Smooth muscle cell of bladder (primary cell): ENCODE measurements at places on chromosomes 6 and 20. TPM values are rescaled to one million over a fixed set of nuclear protein-coding genes. Genes with fewer than 3 reads are reported as not detected.

Gene KCNS1
- 0.14 and 0.65 TPM in 2 replicates for total RNA-seq

Gene EPPIN
- total RNA-seq = not detected in 2 replicates

Gene EYS
- total RNA-seq = 0.14 and 0.28 TPM in 2 replicates

Gene BCLAF1
- total RNA-seq = 85.0 and 90.2 TPM in 2 replicates

Gene FBXO30
- 17.5 and 20.8 TPM in 2 replicates for total RNA-seq

Gene RBM38
- total RNA-seq = 2.8 and 6.0 TPM in 2 replicates

Gene UNC5CL
- total RNA-seq = under 0.01 and 0.09 TPM in 2 replicates

Gene LINC00237
- total RNA-seq = not detected in 2 replicates

Gene MYB
- 0.09 and 0.14 TPM in 2 replicates for total RNA-seq

Gene FAM217B
- 2.5 and 2.6 TPM in 2 replicates for total RNA-seq

Gene CD24
- 0.57 and 0.83 TPM in 2 replicates for total RNA-seq

Gene EXOC2
- 28.6 and 30.1 TPM in 2 replicates for total RNA-seq

Gene GSTA1
- not detected in 2 replicates for total RNA-seq

Gene RSPO3
- 3.7 and 17.4 TPM in 2 replicates for total RNA-seq

Gene NUP153
- 14.2 and 14.8 TPM in 2 replicates for total RNA-seq

Gene KCNB1
- under 0.01 TPM in 2 replicates for total RNA-seq

Gene EYA4
- 16.6 and 16.8 TPM in 2 replicates for total RNA-seq

Gene CPNE5
- total RNA-seq = 0.55 TPM in 1 of 2 replicates, not detected in the other

Gene RFX6
- not detected in 2 replicates for total RNA-seq

Gene POFUT1
- 39.1 and 41.1 TPM in 2 replicates for total RNA-seq
